Astrocyte (in vitro differentiated cells and primary cell): ENCODE measurements at places on chromosomes 12 and 14. TPM values are rescaled to one million over a fixed set of nuclear protein-coding genes. Genes with fewer than 3 reads are reported as not detected.

DNA sequence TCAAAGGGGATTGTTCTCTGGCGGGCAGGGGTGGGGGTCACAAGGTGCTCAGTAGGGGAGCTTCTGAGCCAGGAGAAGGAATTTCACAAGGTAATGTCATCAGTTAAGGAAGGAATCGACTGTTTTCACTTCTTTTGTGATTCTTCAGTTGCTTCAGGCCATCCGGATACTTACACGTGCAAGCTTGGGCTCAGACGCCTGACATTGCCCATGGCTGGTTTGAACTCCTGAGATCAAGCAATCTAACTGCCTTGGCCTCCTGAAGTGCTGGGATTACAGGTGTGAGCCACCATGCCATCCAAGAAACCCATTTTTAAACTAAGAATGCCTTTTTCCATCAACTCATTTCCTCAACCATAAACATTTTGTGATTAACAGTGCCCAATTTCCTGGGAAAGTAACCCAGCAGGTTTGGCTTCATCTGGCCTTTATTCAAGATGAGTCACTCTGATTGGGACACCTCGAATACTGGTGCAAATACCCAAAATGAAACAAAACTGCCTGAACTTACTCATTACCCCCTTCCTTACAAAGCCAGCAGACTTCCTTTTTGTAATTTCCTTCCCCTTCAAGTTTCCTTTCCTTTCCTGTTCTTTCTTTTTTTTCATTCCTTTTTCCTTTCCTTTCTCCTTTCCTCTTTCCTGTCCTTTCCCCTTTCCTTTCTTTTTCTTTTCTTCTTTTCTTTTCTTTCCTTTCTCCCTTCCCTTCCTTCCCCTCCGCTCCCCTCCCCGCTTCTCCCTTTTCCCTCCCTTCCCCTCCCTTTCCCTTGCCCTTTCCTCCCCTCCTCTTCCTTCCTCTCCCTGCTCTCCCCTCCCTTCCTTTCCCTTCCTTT lies 10.2 kb upstream of the RNASE10 start:
- H3K27me3 ChIP-seq = no peaks in the 10 kb centered on the region
- DNase-seq = no peak
- no peak overlapping the region for H3K4me3 ChIP-seq
- H3K4me1 ChIP-seq = no peaks in the 10 kb centered on the region
- no peak overlapping the region for H3K27ac ChIP-seq
- no peaks in the 10 kb centered on the region for H3K36me3 ChIP-seq

- no peaks in the 10 kb centered on the region for H3K4me1 ChIP-seq
- H3K27ac ChIP-seq = no peak overlapping the region
- H3K27me3 ChIP-seq = no peaks in the 10 kb centered on the region
- H3K36me3 ChIP-seq = peaks cover 20% of the 10 kb centered on the region
These were observed 59.5 kb downstream of the SEL1L start for GRCh38 chr14:81474148-81474492.

IRF9 gene
- total RNA-seq = 76.0 and 89.4 TPM in 2 replicates

DNA sequence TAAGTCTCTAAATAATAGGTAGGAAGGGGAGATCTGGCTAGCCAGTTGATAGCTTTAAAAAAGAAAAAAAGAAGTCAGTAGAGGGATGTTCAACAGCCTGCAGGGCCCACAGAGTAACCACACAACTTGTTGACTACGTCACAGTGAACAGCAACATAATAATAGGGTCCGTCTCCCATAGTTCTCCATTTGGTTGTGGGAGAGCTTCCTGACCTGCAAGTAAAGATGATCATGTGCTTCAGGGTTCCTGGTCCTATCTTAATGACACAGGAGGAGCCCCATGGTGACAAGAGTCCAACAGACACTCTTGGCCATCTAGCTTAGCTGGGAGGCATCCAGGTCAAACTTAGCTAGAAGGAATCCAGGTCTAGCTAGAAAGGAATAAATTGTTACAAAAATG lies 36.2 kb downstream of the FGD6 start:
- H3K4me3 ChIP-seq = no peak overlapping the region
- DNase-seq = no peak
- no peak overlapping the region for H3K27ac ChIP-seq
- no peaks in the 10 kb centered on the region for H3K36me3 ChIP-seq
- no peaks in the 10 kb centered on the region for H3K27me3 ChIP-seq

DNA sequence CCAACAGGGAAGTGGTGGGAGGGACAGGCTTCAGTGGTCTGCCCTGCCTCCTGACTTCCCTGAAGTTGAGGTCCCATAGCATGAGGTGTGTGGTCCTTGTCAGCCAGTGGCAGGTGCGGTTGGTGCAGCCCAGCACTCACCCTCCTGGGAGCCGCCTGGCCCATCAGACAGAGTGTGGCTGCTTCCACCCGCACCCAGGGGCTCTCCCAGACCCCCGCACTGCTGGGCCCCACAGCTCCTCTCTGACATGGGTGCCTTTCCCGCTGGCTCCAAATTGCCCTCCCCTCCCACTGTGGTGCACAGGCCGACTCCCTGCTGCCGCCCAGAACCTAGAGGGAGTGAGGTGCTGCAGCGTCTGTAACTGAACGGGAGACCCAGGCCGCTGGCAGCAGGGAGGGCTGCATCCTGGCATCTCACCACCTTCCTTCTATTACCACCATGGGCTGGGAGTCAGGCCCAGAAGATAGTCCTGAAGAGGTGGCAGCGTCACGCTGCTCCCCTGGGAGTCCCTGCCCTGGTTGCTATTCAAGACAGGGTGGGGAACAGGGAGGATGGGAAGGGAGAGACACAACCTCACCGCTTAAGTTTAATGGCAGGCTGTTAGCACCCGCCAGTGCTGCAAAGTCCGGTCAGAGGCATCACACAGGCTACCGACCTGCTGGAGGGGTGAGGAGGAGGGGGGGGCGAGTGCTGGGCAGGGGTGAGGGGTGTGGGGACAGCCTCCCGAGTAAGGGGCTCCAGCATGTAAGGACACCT lies 180.6 kb upstream of the PRMT8 start:
- no peaks in the 10 kb centered on the region for H3K27me3 ChIP-seq
- H3K36me3 ChIP-seq = no peaks in the 10 kb centered on the region
- peaks cover 32% of the 10 kb centered on the region for H3K4me1 ChIP-seq

MYL2 gene
- 0.48 TPM in 1 of 2 replicates, not detected in the other for total RNA-seq

P2RX2 gene
- total RNA-seq = not detected in 2 replicates
